ENCODE measurements at places on chromosomes 16 and 17. TPM values are rescaled to one million over a fixed set of nuclear protein-coding genes. Genes with fewer than 3 reads are reported as not detected.

The SLC6A4 gene
- not detected for polyA plus RNA-seq

GRCh38 chr17:11996722-11997146, 541 bp downstream of the ZNF18 start:
- no peak for DNase-seq

The PERCC1 gene
- polyA plus RNA-seq, result not detected

- no peak for DNase-seq
These were observed 8.3 kb upstream of the ITGA2B start for GRCh38 chr17:44397479-44398440.

DNA sequence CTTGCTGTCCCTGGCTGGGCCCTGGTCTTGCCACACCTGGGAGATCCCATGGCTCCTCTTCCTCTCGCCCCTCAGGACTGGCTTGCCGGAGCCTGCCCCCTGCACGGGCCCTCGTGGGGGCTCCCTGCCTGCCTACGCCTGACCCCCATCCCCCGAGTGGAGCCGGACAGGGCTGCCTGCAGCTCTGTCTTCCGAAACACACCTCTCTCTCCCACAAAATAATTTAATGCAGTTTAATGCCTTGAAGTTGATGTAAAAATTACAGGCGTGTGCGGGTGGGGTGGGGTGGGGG, 22.4 kb upstream of the SLC38A10 start:
- DNase-seq, result no peak

The CORO6 gene
- polyA plus RNA-seq, result 8.0 TPM

- no peak for DNase-seq
These were observed 44.1 kb downstream of the RAB11FIP4 start for GRCh38 chr17:31435581-31435980.

DNA sequence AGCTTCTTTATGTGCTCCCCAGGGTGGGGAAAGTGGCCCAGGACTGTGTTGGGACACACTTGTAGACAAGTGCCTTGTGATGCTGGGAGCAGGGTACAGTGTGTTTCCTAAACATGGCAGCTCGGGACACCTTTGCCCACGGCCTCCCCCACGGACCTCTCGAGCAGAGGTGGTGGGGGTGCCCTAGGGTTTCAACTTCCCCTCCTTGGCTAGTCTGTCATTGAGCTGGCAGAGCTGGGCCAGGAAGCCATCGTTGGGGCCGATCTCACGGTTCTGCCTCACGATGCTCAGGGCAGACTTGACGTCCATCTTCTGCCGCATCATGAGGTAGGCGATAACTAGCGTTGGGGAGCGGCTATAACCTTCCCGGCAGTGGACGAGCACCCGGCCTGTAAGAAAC, 9.4 kb downstream of the DUSP3 start:
- no peak for DNase-seq

GRCh38 chr16:24116989-24117388, 139.1 kb upstream of the CACNG3 start:
- DNase-seq, result no peak

DNA sequence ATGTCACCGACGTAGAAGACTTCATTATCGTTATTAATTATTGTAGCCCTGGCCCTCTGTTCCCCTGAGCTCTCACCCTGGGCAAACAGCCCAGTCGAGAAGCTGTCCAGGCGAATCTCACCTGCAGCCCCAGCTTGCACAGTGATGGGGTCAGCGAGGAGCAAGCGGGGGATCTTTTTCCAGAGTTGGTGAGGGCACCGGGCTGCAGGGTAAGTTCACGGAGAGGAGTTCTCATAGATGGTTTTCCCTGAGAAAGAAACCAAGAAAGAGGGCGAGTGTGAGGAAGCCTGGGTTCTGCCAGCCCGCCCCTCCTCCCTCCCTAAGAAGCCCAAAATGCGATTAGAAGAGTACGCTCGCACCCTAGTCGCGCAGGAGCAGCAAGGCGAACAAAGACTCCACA, 436 bp downstream of the SPAG5 start:
- DNase-seq, result no peak

DNA sequence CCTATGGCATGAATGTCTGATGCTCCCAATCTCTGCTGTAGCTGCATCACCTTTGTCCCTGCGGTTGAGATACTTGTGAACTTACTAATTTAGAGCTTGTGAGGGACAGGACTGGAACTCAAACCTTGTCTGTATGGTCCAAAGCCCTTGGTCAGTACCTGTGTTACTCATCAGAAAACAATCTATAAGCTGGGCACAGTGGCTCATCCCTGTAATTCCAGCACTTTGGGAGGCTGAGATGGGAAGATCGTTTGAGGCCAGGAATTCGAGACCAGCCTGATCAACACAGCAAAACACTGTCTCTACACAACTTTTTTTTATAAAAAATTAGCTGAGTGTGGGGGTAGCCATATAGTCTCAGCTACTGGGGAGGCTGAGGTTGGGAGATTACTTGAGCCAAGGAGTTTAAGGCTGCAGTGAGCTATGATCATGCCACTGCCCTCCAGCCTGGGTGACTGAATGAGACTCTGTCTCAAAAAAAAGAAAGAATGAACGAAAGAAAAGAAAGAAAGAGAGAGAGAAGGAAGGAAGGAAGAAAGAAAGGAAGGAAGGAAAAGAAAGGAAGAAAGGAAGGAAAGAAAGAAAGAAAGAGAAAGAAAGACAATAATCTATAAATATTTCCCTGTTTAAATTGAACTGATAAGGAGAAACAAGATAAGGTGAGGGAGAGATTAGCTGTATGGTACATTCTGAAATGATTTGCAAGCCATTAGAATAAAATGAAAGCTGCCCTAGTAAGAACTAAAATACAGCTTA, 31.7 kb upstream of the MYH10 start:
- no peak for DNase-seq

DNA sequence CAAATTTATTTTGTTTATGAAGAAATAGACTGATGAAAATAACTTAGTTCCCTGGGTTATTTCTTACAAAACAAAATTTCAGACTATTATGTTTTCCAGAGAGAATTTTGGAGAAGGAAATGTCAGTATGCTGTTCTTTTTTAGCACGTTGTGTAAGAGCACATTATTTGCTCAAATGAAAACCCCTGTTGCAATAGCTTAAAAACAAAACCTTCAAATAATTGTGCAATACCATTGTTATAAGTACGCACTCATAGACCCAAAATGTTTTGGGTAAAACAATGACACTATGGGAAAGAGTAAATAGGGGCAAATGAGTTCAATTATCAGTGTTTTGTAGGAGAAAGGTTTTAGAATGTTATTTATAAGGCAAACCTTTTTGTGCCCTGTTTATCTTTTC, 18.2 kb downstream of the VMP1 start:
- peak; percentile 10 for DNase-seq

- no peak for DNase-seq
These were observed 213.4 kb downstream of the SLC39A11 start for GRCh38 chr17:72878975-72879660.

GRCh38 chr16:50521246-50521900, 26.8 kb upstream of the NKD1 start:
- DNase-seq, result no peak

DNA sequence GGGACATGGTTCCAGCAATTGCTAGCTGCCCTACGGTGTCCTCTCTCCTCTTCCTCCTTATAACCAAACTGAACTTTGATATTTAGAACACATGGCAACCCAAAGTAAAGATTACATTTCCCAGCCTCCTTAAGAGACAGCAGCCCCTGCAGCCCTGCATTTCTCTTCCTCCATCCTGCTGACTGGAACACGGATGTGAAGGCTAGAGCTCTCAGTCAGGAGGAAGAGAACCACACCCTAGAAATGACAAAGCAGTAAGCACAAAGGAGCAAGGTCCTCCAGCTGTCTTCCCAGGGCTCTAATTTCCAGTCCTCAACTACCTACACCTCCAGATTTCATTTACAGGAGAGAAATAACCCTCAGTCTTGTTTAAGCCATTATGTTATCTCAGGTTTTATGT, 10.9 kb downstream of the DYNC1LI2 start:
- no peak for DNase-seq

GRCh38 chr16:87351320-87351698, 32.3 kb downstream of the FBXO31 start:
- no peak for DNase-seq

- DNase-seq, result no peak
These were observed 2.7 kb upstream of the NFE2L1 start for GRCh38 chr17:48045316-48046001.

The ANKRD40CL gene
- not detected for polyA plus RNA-seq

The PRSS27 gene
- polyA plus RNA-seq, result 0.81 TPM

DNA sequence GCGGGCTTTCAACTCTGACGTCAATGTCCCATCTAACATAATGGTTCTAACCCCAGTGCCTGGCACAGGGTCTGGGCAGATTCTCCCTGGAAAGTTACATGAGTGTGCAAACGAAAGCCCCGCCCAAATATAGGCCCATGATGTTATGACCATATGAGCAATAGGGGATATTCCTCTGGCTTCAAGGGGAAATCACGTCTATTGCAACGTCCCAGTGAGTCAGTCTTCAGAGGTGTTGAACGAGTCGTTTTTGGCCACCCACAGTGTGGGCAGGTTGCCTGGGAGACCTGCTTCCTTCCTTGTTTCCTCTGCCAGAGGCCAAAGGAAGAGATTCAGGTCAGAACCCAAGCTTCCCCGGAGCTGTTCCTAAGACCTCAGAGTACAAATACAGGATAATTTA, 30.3 kb downstream of the PIK3R5 start:
- DNase-seq, result no peak

The CAMKK1 gene
- 4.6 TPM for polyA plus RNA-seq

DNA sequence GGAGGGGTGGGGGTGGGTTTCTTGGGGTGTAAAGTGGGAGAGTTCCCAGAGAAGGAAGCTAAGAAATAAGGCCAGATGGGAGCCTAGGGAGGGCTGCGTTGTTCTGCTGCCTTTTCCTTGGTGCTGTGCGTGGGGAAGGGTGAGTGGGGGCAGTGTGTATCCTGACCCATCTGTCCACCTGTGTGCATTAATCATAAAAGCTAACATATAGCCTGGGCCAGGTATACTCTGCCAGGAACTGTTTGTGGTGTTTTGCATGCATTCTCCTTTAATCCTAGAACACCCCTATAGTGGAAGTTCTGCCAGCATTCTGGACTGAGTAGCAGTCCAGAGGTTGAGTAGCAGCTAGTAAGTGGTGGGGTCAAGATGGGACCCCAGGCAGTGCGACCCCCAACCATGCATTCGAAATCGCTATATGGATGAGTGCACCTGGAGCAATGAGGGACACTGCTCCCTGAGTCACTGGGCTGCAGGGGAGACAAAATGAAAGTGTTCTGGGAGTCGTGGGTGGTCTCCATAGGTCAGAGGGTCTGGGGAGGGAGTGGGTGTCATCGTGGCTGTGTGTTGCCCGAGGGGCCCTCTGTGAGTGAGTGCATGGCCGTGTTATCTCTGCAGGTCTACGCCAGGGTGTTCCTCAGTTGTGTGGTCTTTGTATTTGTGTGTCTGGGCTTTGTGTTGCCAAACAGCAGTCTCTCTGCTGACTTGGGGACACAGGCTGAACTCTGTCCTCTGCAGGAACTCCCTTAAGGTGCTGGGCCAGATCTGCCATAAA, 1.3 kb downstream of the ERBB2 start:
- DNase-seq, result no peak

GRCh38 chr16:85366031-85366763, 246.9 kb upstream of the GSE1 start:
- DNase-seq, result no peak

- no peak for DNase-seq
These were observed 4.0 kb downstream of the WBP2 start for GRCh38 chr17:75850928-75851692.

GRCh38 chr17:83133302-83134121, 54.1 kb downstream of the METRNL start:
- DNase-seq, result no peak

- no peak for DNase-seq
These were observed 151.5 kb downstream of the LGALS9B start for GRCh38 chr17:20315821-20316220.

- no peak for DNase-seq
These were observed 30.6 kb upstream of the TNRC6C start for GRCh38 chr17:77927777-77928518.

- DNase-seq, result no peak
These were observed 6.5 kb downstream of the P2RX5 start for GRCh38 chr17:3689262-3690093.

The EFNB3 gene
- polyA plus RNA-seq, result 5.3 TPM

- no peak for DNase-seq
These were observed 11.8 kb downstream of the C16orf74 start for GRCh38 chr16:85738923-85739715.

The EPN3 gene
- polyA plus RNA-seq, result not detected

- DNase-seq, result no peak
These were observed 231.5 kb downstream of the MRTFB start for GRCh38 chr16:14302399-14303181.

GRCh38 chr16:29982560-29983419, 9.1 kb downstream of the TAOK2 start:
- DNase-seq, result no peak

DNA sequence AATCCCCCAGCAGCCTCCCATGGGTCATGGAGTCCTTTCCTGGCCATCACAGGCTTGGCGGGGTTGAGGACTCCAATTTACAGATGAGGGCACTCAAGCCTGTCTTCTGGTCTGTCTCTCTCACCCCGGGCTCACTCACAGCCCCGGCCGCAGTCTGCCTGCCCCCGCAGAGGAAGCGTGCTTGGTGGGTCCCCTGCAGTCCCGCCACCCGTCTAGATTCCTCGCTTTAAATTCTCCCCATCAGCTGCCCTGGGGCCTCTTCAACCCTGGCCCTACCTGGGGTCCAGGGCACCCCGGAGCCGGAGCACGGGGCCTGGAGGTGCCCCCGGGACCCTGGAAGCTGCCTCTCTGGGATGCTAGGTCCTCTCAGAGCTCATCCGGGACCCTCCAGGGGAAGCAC, 92.9 kb downstream of the ENGASE start:
- no peak for DNase-seq

- no peak for DNase-seq
These were observed 4.4 kb upstream of the HOXB13 start for GRCh38 chr17:48732688-48733629.

GRCh38 chr16:56549161-56549560, 15.7 kb upstream of the MT4 start:
- no peak for DNase-seq

The CSF3 gene
- polyA plus RNA-seq, result not detected

The KRT34 gene
- 151 TPM for polyA plus RNA-seq

The KRT39 gene
- polyA plus RNA-seq, result not detected

DNA sequence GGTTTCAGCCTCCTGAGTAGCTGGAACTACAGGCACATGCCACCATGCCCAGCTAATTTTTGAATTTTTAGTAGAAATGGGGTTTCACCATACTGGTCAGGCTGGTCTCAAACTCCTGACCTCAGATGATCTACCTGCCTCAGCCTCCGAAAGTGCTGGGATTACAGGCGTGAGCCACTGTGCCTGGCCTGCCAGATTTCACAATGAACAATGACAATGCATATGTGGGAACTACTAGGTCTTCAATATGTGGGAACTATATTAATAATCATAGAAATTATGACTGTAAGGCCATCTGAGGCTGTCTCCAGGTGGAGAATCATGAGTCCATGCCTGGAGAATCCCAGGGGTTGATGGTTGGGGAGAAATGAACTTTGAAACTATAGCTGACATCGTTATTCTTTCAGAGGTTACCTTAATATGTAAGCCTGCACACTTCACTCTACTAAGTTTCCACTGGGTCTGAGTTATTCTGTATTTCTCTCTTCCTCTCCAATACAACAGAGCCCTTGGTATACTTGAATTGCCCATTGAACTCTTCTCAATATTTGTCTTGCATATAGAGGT, 7.2 kb upstream of the DRC7 start:
- DNase-seq, result no peak

The ADAP2 gene
- polyA plus RNA-seq, result 0.12 TPM

- DNase-seq, result no peak
These were observed 7.8 kb upstream of the RNASEK start for GRCh38 chr17:7004398-7005253.

Data from BJ (cell line).